ENCODE measurements at places on chromosomes 11 and 22.

- no peak for DNase-seq
Measured at GRCh38 chr11:117457835-117458234, 130.2 kb downstream of the CEP164 start.

GRCh38 chr11:90744169-90744568 lies 521.3 kb upstream of the CHORDC1 start:
- DNase-seq = no peak

- peak; percentile 4 for DNase-seq
Measured at GRCh38 chr11:44464741-44465140, 100.7 kb upstream of the CD82 start.

DNA sequence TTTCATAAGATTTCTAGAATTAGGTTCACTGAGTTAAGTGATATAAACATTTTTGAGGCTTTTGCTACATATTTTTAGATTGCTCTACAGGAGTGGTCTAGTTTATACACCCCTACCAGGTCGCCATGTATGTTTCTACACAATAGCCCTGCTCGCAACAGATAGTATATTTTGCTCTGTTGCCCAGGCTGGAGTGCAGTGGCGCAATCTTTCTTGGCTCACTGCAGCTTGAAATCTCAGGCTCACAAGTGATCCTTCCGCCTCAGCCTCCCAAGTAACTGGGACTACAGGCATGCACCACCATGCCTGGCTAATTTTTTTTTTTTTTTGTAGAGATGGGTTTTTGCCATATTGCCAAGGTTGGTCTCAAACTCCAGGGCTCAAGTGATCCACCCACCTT lies 10.4 kb downstream of the ZNRF3 start:
- no peak for DNase-seq

GRCh38 chr22:45470871-45471270 lies 31.8 kb upstream of the FBLN1 start:
- no peak for DNase-seq

- DNase-seq = no peak
Measured at GRCh38 chr11:21622995-21623394, 569.9 kb upstream of the ANO5 start.

DNA sequence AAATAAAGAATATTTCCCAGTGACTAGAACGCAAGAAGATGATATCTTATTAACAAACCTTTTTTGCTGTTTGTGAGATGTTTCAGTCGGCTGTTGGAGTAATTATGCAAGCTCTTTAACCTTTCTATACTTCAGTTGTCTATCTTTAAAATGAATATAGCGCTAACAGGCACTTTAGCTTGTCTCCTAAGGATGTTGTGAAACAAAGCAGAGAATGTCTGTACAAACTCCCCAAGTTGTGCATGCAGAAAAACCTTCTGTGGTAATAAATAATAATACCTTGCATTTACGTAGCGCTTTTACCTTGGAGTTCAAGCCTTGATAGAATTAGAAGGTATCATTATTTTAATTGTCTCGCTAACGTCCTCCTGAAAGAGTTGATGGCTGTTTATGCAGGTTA lies 1.9 kb upstream of the KDM2A start:
- DNase-seq = no peak

- DNase-seq = peak; percentile 59
Measured at GRCh38 chr11:67033661-67034166, 10.8 kb downstream of the SYT12 start.

DNA sequence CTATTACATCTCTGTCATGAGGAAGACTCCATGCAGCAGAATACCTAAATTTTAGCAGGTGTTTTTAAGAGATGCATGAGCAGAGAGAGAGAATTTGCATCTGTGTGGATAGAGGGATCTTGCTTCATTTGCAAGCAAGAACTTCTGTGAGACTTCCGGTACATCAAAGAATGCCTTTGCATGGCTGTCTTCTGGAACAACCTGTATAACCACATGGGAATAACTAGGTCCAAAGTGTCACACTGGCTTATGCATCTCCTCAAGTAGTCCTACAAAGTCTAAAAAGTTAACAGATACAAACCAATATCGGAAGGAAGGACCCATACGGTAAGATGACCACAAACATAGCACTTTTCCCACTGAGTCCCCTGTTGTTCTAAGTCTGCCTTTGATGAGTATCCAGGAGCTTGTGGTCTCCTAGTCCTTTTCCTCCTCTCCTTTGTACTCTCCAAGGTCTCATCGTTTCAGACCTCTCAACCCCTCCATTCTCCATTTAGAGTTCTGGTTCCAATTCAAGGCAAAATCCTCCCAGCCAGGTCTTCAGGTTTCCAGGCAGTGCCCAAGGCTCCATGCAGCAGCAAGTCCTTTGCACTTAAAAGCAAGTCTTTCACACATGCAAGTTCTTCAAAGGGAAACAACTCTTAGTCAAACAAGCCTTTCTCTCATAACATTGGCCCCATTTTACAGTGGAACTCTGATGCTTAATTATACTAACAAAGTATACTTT lies 581.7 kb upstream of the ARHGAP42 start:
- no peak for DNase-seq

- peak; percentile 69 for DNase-seq
Measured at GRCh38 chr22:37601540-37602442, 6.8 kb upstream of the GGA1 start.

- DNase-seq = no peak
Measured at GRCh38 chr22:23124611-23125511, 16.9 kb downstream of the RSPH14 start.

GRCh38 chr11:2395211-2395730 lies 5.3 kb upstream of the TSSC4 start:
- no peak for DNase-seq

DNA sequence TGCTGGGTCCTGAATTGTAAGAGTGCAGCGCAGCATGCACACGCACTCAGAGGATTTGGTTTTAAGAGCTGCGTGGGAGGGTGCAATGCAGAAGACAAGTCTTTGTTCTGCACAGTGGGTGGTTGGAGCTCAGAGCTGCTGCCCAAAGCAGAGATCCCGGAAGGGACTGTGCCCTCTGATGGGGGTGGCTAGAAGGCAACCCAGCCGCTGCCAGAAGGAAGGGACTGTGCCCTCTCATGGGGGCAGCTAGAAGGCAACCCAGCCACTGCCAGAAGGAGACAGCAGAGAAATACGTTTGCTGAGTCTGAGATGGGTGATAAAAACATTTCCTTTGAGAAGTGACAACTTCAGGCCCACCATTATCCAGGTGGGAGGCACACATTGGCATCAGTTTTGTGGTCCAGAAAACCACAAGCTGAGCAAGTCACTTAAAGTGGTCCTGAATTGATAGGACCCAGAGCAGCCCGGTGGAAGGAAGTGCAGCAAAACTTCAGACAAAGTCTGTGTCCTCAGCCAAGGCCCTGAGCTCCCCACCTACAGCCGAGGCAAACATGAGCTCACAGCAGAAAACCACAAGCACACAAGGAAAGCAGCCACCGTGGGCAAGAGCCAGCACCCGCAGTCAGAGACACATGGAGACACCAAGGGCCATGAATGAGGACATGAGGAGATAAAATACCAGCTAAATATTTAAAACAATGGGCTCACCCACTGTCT lies 4.3 kb downstream of the KRTAP5-6 start:
- peak; percentile 20 for DNase-seq

GRCh38 chr11:88357323-88358039 lies 19.9 kb upstream of the CTSC start:
- DNase-seq = no peak

DNA sequence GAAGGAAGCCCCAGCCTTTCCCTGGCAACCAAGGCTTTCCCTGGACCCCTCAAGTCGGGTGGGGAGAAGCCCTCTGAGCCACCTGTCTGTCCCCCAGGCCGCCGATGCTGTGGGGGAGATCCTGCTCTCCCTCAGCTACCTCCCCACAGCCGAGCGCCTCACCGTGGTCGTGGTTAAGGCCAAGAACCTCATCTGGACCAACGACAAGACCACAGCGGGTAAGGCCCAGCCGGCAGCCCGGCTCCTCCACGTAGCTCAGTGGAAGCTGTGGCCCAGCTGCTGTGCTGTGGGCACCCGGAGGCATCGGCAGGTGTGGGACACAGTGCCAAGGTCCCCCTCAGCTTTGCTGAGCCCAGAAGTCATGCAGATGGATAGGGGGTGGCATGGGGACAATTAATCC lies 12.2 kb upstream of the RHOD start:
- DNase-seq = no peak

GRCh38 chr11:70424765-70425344 lies 26.5 kb downstream of the CTTN start:
- DNase-seq = no peak

DNA sequence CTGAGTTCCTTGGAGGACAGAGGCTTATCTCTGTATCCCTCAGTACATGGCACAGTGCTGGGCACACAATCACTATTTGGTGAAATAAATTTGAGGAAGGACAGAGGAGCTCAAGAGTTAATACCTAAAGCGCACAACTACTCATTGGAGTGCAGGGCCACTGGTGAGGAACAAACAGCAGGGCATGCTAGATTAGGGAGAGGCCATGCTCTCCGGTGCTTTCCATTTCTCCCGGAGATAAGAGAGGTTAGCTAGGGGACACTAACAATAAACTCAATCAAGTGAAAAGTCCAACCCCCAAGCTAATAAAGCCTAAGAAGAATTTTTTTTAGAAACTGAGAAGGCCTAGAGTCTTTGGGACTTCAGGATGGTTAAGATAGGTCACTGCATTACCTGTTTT lies 29.1 kb downstream of the NFRKB start:
- DNase-seq = no peak

DNA sequence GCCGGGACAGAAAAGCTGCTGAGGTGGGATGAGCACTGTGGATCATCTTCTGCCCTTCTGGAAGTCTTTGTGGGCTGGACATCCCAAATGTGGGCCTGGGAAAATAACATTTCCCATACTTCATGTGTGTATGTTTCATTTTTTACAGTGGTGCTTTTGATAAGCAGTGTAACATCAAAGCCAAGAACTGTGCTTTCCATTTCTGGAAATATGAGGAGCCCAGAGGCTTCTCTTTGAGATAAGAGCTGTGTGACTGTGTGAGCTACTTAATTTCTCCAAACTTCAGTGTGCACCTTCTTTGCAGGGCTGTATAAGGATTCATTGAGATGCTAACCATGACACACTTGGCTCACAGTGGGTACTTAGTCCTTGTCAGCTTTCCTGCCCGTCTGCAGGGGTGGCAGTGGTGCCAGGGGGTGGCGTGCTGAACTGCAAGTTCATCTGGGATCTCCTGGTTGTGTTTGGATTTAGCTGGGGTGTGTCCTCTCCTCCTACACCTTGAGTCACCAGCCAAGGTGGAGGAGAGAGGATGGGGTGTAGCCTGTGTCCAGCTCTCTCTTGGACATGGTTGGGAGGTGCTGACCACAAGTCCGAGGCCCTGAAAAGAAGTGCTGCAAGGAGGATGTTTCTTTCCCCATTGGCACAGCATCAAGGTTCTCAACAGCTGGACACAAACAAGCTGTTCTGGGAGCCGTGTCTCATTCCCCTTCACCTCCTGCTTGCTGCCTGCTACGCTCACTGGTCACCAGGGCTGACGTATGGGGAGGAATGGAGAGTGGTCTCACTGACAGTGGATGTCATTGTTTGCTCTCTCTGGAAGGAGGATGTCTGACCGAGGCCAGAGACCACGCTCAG lies 139.4 kb downstream of the TEAD1 start:
- no peak for DNase-seq

- DNase-seq = no peak
Measured at GRCh38 chr11:109039611-109040010, 374.7 kb downstream of the DDX10 start.

DNA sequence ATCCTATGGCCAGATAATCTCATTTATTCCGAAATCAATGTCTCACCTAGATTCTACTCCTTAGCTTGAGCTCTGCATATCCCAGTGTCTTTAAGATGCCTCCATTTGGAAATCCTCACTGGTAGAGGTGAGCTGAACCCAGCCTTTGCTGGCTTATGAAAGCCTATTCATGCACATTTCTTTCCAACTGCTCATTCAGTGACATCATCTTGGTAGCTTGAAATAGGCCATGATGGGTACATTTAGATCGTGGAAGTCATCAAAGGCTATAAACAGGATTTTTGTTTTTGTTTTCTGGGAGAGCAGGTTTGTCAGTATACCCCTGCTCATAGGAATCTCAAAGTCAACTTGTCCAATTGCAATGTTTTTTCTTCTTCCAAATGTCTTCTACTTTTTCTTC lies 6.0 kb downstream of the NXPE1 start:
- DNase-seq = no peak

GRCh38 chr11:100789500-100789899 lies 102.4 kb downstream of the ARHGAP42 start:
- DNase-seq = no peak

DNA sequence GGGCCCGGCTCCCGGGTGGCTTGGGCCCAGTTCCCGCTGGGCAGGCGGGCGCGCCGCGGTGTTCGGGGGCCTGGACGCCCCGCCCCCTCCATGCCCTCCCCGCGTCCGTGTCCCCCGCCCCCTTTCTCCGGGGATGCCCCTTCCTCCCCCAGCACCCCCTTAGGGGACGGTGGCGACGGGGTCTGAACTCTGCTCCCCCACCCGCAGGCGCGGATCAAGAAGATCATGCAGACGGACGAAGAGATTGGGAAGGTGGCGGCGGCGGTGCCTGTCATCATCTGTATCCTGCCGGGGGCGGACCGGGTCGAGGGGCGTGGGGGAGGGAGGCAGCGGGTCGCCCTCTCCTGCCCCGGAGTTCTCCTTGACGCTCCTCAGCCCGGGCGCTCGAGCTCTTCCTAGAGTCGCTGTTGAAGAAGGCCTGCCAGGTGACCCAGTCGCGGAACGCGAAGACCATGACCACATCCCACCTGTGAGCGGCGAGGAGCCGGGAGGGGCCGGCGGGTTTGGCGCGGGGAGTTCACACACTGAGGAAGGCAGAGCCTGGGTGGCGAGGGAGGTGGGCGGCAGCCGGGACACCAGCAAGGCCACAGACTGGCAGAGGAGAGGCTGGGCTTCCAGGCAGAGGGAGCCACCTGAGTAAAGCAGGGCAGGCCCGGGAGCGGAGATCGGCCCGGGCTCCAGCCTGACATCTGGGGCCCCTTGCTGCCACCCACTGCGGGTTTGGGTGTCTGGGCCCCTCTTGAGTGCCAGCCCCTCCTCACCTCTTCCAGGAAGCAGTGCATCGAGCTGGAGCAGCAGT lies 546 bp downstream of the DRAP1 start:
- DNase-seq = peak; percentile 32

DNA sequence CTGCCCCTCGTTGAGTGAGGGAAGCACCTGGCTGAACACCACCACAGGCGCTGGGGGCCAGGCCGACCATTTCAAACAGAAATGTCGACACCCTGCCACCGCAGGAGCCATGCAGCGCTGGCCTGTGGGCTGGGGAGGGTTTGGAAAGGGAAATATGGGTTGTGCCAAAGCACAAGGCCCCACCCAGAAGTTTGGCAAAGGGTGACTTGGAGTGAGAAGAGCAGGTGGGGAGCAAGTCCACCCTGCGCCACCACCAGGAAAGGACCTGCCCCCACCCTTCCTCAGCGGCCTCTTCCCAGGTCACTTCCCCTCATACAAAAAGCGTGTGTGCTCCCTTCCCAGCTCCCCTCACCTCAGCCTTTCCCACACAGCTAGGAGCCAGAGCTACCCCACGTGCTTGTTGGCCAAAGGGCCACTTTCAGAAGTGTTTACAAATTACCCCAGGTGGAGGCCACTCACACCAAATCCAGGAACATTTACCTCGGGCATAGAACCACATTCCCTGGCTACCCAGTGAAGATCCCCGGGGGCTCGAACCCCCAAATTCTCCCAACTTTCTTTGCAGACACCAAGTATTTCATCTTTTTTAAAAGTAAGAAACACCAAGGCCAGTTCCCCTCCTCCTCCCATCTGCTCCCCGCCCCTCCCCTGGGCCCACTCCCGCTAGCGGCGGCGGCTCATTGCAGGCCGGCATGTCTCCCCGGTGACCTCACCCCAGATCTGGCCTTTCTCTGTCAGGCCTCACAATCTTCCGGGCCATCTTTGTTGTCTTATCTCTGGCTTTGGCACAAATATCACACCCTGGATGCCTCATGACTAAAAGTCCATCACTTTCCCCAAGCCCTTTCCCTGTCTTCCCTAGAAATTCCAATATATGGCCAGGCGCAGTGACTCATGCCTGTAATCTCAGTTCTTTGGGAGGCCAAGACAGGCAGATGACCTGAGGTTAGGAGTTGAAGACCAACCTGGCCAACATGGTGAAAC lies 20.5 kb upstream of the SCGB1A1 start:
- no peak for DNase-seq

Data from KBM-7 (cell line).